ENCODE measurements at places on chromosomes 12 and 14. TPM values are rescaled to one million over a fixed set of nuclear protein-coding genes. Genes with fewer than 3 reads are reported as not detected.

The CLEC4D gene
- not detected for total RNA-seq

The WDR89 gene
- 10.9 TPM for total RNA-seq

The MYL2 gene
- total RNA-seq: not detected

The TPPP2 gene
- total RNA-seq: not detected

The KCNC2 gene
- total RNA-seq: not detected

The ALDH1L2 gene
- total RNA-seq: 14.9 TPM

- DNase-seq: no peak
These were observed 47.1 kb upstream of the MTERF2 start for GRCh38 chr12:107033758-107034739.

- no peak for DNase-seq
These were observed 11.1 kb upstream of the CARMIL3 start for GRCh38 chr14:24040692-24041091.

DNA sequence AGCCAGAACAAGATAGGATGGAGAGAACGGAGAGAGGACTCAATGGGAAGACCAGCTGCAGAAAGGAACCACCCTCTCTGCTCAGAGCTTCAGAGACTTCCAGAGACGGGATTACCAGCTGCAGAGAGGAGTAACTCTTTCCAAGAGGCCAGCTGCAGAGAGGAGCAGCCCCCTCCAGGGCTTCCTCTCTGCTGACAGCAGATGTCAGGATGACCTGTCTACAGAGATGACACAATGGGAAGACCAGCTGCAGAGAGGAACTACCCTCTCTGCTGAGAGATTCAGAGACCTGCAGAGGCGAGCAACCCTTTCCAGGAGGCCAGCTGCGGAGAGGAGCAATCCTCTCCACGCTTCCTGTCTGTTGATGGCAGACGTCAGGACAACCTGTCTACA lies 61.8 kb downstream of the KLRG1 start:
- DNase-seq: peak; percentile 9

DNA sequence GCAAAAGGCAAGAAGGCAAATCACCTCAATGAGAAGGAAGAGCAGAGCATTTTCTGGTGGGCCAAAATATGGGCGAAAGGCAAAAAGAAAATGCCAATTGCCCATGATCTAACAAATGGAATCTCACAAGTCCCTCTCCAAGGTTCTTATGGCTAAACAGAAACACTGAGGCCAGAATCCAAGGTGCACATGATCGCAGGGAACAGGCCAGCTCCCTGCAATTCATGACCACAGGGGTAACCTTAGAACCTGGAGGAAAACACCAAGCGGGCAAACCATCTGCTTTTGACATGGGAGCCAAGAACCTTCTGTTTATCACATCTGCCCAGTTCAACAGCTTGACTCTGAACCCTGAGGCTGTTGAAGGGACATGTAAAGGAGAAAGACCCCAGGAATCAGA lies 60.0 kb downstream of the NT5DC3 start:
- peak; percentile 8 for DNase-seq

DNA sequence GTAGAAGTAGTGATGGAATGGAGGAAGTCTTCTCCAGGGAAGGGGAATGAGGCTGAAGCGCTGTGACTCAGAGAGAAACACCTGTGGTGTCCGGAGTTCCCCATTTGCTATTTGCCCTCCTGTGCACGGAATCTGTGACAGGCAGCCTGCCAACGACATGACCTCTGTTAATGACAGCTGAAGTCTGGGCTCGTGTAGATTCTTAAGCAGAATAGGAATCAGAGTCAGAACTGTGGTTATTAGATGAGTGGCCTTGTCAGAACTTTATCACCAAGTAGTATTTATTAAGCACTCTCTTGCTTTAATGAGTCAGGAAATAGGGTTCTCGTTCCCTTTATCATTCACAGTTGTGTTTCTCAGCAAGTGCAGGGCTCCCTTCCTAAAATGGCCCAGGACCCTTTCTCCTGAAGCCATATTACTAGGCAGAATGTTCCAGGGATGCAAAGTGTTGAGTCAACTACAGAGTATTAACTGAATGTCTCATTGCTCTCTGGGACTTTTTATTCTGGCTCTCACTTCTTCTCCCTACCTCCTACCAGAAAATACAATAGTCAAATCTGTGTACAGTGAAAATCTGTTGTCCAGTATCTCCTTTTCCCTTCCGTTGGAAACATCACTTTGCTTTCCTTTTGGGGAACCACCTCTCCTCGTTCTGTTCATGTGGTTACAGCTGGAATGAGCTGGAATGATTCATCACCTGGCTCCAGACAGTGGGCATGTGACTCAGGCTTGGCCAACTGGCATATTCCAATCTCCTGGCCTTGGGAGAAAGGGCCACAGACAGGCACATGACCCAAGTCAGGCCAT lies 77.8 kb upstream of the MAX start:
- peak; percentile 96 for DNase-seq

- DNase-seq: no peak
These were observed 42.5 kb upstream of the PPM1H start for GRCh38 chr12:62977418-62977817.

DNA sequence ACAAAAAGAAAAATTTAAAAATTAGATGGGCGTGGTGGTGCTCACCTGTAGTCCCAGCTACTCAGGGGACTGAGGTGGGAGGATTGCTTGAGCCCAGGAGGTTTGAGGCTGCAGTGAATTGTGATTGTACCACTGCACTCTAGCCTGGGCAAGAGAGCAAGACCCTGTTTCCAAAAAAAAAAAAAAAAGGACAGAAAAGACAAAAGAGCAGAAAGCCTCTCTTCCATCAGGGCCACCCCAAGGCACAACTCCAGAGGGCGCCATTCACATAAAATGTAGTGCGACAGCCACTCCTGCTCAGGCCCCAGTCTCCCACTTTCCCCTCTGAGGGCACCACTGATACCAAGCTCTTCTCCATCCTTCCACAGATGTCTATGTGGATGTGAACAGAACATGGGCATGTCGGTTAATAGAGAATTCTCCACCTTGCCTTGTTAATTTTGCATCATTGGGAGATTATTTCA lies 41.8 kb downstream of the DGLUCY start:
- DNase-seq: no peak

DNA sequence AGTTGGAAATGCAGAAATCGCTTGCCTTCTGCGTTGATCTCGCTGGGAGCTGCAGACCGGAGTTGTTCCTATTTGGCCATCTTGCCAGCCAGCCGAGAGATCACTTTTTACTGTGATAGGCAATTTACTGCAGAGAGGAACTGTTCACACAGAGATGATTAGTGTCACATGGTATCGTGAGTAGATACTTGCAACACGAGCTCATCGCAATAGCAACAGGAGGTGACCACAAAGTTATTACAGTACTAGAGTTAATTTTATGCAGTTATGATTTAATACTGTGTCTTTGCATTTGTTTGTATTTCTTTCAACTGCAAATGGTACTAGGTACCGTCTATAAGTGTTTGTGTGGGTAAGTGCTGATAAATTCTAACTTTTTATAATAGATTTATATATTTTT lies 27.8 kb downstream of the NOPCHAP1 start:
- peak; percentile 66 for DNase-seq

DNA sequence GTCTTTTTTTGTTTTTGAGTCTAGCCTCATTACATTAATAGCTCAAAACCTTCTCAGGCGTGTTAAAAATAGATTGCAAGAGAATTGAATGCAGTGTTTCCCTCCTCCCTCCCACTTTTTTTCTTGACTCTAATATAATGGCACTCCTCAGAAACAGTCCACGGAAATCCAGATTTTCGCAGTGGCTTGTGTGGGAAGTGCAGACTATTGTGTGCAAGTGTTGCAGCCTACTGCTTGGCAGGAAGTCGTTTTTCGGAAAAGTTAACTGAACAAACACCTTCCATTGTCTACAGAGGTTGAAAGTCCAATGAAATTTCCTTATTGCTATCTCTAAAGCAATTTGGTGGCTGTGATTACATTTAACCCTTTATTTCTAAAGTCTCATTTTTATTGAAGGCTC lies 147.9 kb upstream of the E2F7 start:
- no peak for DNase-seq

Measured in LHCN-M2 (cell line).